ENCODE measurements at places on chromosomes 7 and 10.

DNA sequence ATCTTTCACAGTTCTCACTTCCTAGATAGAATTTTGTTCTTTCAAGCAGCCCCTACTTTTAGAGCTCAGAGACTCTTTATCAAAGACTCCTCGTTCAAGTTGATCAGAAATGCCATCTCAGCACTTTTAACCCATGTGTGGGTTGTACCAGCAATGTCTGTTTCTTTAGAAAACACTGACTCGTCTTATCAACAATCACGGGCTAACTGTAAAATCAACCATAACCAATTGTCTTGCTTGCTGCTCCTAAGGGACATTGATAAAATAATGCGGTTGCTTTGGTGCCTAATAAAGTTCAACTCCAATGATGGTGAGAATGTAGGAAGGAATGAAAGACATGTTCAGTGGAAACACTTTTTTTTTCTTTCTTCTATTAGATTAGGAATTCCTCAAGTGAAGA is 12.9 kb upstream of the CDK6 start:
- DNase-seq = no peak

DNA sequence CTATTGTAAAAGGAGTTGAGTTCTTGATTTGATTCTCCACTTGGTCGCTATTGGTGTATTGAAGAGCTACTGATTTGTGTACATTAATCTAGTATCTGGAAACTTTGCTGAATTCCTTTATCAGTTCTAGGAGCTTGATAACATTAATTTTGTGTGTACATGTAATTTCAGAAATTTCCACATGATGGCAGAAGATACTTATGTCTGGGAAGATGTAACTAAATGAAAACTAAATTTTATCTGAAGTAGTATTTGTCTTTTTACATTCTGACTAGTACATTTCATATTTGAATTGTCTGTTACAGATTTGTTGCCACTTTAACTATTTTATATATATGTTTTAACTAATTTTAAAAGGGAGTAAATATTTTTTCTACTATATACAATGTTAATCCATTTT is 27.6 kb downstream of the SDHAF3 start:
- no peak for DNase-seq

GRCh38 chr7:139351027-139351426 is 8.7 kb upstream of the LUC7L2 start:
- DNase-seq = no peak

- no peak for DNase-seq
These were observed 121.5 kb upstream of the PRR15 start for GRCh38 chr7:29442146-29442545.

DNA sequence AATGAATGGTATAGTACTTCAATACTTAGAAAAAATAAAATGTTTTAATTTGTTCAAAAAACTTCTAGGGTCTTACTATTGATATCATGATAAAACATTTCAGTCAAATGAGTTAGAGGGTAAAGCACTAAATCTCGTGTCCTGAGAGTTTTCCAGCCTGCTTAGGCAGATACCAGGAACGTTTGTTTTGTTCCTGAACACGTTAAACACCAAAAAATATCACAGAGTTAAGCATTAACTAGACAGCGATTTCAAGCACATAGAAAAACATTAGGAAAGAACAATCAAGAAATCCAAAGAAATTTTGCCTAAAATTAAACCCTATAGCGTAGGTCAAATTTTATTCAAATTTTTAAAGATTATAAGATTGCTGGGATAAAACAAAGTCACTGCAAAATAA is 204.6 kb upstream of the AGR3 start:
- no peak for DNase-seq

All from NCI-H446 treated with DMSO at 0.1 percent for 48 hours (cell line).